ENCODE measurements at places on chromosomes 7 and 10.

- no peak for DNase-seq
Measured at GRCh38 chr10:47424231-47424630, 40.1 kb upstream of the ZNF488 start.

DNA sequence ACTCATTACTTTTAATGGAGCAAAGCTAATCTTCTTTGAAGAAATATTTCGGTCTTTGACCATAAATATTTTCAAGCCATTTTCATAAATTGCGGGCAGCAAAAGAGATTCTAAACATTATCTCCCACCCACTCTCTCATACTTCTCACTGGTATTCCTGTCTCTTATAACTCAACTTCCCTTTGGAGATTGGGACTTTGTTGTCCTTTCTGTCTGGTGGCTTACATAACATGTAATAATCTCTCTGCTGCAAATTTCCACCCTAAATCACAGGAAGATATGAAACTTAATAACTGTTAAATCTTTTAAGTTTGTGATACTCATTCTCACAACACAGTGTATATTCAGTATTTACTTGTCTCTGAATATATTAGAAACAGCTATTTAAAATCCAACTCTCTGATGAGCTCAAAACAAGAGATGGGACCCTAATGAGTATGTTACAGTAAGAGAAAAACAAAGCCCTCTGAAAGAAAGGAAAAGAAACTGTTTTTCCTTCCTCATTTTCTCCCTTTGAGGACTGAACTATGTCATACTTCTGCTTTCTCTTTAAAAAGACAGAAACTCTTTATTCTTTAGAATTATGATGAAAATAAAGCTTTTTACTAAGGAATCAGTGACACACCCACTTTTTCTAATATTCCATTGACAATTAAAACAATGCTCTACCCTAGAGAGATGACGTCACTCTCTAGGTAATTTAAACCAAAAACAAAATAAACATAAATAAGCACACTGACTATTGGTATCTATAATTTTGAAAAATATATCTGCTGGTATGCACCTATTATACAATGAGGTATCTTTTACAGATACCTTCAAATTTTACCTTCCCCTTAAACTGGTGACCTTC lies 14.7 kb downstream of the CALCR start:
- peak; percentile 13 for DNase-seq

DNA sequence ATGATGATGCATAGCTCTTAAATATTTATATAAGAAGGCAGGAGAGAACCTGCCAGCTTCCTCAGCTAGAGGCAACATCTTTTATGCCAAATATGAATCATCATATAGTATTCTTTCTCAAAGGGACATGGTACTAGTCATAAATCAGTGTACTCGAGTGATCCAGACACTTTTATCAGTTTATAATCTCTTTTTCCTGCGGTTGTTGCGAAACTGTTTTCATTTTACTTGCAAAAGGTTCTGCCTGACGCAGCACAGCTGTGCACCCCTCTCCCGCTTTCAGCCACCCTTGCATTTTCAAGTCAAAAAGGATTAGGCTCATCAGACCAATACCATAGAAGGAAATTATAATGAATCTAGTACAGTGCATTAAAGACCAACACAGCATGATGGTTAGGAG lies 332.3 kb upstream of the PRKCQ start:
- peak; percentile 79 for DNase-seq

DNA sequence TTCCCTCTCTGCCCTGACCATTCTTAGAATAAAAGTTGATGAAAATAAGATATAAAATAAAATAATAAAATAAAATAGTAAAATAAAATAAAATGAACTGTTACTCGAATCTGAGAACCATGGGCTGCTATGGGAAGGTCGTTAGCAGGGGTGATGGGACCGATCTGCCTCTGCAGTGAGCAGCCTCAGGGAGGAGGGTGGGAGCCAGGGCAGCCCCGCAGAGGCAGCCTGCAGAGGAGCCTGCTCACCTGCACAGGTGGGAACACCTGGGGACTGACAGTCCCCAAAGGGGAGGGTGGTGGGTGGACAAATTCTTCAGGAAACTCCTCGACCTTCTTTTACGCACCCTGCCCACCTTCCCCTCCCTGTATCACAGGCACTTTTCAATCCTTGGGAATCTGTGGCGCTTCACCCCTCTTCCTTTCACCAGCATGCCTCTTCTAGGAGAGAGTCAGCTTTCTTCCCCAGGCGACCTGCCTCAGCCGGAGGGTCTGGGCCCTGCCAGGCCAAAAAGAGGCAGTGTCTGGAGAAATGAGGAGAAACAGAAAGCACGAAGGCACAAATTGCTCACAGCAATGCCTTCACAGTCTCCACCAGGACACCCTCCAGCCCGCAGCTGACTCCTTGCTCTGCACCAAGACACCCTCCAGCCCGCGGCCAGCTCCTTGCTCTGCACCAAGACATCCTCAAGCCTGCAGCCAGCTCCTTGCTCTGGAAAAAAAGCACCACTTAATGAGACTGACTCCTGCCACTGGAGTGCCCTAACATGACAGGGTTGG lies 368.4 kb upstream of the SHH start:
- DNase-seq: no peak

DNA sequence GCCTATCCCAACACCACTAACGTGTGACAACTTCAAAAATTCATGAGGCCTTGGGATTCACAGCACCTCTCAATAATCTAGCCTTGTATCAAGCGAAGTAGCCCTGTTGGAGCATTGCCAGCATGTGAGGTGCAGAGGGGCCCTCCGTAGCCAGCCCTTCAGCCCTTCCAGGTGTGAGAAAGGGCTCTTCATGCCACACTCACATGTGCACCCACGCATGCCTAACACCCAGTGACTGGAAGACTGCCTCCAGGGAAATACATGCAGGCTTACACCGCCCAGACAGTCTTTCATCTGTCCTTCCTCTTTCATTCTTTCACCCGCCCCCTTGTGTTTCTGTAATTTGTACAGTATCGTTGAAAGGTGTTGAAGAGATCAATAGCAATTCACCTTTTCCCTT lies 26.1 kb downstream of the LRRC4 start:
- no peak for DNase-seq

GRCh38 chr7:48515171-48515570 lies 343.9 kb downstream of the ABCA13 start:
- no peak for DNase-seq

GRCh38 chr7:36459236-36459960 lies 69.7 kb downstream of the ANLN start:
- no peak for DNase-seq

DNA sequence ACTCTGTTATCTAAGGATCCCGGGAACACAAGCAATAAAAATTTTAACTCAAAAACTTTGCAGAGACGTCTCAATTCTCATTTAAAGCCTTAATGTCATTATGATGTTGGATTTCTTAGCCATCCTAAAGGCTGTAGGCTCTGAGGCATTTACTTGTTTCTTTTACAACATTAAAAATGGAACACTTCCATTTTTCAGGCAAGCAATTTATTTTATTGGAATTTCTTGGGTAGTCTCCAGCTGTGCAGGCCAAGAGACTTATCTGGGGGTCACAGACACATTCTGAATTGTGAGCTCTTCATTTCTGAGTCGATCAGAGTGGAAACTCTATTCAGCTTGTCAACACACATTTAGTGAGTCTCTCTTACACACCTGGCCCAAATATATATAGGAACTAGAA lies 48.0 kb upstream of the KIF5B start:
- DNase-seq: no peak

DNA sequence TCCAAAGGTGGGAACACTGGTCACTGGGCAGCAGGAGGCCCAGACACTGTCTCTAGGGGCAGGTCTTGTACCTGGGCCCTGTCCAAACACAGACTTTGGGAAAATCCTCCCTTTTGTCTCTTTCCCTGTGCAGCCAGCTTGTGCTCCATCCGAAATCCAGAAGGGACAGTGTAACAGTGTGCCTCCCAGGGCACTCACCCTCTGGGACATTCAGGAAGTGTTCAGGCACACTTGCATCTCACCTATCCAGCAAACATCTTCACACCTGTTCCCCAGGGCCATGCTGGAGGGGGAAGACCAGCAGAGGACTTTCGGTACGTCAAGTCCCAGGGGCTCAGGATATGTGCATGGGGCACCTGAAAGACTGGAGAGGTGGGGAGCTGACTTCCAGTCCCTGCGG lies 38.9 kb downstream of the TNS3 start:
- DNase-seq: no peak

- peak; percentile 73 for DNase-seq
Measured at GRCh38 chr10:17756557-17757217, 4.7 kb downstream of the TMEM236 start.

- DNase-seq: peak; percentile 63
Measured at GRCh38 chr7:118195837-118196474, 12.0 kb downstream of the LSM8 start.

- peak; percentile 38 for DNase-seq
Measured at GRCh38 chr10:129491123-129491734, 24.2 kb downstream of the MGMT start.

GRCh38 chr7:134995239-134996096 lies 9.2 kb downstream of the AGBL3 start:
- no peak for DNase-seq

DNA sequence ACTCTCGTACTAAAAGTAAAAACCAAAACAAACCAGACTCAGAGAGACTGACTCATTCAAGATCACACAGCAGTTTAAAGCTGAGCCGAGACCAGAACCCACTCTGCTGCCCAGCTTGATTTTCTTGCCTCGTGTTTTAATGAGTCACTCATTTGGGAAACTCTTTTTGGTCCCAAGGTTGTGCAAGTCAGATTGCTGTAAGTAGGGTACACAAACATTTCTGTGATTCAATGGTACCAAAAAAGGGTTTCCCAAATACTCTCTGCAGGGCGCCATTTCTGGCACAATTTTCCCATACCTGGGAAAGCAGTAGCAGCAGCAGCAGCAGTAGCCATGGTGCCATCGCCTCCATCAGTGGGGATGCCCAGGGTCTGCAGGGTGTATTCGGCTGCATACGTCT lies 69.9 kb downstream of the ASAH2B start:
- DNase-seq: no peak

DNA sequence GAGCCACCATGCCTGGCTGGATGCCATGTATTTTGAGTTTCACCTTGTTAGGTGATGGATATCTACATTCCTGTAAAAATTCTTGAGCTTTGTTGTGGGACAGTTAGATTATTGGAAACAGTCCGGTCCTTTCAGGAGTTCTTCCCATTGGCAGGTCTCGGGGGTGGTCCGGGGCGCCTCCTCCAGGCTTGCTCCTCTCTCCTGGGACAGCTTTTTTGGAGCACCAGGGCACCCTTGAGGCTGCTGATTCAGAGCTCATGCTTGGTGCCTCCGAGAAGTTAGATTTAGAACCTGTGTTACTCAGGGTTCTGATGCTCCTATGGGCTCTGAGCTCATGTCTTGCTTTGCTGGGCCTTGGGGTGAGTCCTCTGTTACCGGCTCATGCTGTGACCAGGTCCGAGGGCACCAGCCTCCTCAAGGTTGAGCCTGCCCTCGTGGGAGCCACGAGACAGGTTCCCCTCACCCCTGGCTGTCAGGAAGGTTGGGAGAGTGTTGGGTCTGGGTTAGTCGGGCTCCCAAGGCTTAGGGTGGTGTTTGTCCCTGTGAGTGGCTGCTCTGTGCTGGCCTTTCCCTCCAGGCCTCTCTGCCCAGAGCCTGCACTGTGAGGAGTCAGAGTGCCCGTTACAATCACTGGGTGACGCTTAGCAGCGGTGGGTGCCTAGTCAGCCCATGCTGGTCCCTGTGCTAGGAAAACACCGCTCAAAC lies 6.0 kb downstream of the SPRN start:
- DNase-seq: no peak

GRCh38 chr7:91168871-91169829 lies 95.1 kb upstream of the FZD1 start:
- DNase-seq: no peak

DNA sequence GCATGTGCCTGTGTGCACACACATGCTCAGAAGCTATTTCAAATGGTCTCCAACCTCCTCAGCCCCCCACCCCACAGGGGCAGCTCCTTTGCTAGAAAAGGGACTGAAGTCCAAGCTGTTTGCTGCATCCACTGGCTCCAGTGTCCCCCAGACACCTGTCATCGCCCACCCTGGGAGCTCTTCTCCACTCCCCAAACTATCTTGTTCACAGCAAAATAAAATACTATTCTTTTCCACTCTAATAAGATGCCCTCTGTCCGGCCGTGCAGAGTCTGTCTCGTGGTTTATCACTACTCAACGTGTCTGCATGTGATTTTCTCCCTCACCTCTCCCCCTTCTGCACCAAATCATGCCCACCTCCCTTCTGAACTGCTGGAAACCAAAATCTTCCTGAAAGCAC lies 25.6 kb downstream of the HIPK2 start:
- DNase-seq: no peak

DNA sequence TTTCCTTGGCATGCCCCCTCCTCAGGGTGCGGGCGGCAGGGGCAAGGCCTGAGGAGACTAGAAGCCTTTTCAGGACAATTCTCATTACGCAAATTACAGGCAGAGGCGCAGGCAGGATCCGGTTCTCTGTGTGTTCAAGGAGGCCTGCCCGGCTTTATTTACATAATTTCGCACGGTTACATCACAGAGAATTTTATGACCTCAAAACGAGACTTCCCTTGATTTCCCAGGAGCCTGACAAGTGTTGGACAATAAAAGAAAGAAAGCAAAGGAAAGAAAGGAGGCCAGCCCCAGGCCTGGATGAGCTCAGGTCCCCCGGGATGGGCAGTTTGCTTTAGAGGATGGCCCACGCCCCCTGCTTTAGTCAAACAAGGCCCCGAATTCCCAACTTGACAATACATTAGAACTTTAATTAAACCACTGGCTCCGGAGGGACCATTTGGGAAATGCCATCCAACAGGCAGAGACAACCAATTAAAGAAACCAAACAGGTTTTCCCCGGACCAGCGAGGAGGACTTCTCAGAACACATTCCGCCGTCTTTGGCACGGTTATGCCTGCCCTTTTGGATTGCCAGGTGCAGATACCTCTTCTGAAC lies 2.9 kb downstream of the MNX1 start:
- DNase-seq: no peak

DNA sequence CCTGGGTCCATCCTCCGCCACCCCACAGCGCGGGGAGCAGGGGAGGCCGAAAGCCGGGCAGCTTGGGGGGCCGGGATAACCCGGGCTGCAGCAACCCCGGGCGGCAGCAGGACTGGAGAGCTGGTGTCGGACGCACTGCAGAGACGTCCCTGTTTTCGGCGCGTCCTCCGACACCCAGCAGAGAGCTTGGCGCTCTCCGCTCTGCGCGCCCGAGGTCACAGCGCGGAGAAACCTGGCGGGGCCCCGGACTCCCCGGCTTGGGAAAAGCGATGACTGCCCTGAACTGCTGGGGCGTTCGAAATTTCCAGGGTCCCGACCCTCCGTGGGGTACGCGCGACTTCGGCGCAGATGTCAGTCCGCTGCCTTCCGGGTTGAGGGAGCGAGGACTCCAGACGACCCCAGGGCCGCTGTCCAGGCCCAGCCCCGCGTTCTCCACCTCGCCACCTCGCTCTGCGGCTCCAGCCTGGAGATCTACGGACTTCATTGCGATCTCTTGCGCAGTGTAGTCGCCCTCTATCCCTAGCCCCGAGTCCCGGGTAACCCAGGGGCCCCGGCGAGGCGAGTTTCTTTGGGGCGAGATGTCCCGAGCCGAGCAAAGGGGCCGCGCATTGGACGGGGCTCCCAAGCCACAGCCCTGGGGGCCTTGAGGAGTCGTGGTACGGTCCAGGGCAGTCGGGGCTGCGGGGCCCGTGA lies 617 bp upstream of the FOXI2 start:
- peak; percentile 45 for DNase-seq
